ENCODE measurements at places on chromosomes 11 and 22. TPM values are rescaled to one million over a fixed set of nuclear protein-coding genes. Genes with fewer than 3 reads are reported as not detected.
A peak's percentile ranks its signal among the peaks of the same experiment; 100 is the strongest.

- DNase-seq = no peak
These were observed 256.5 kb downstream of the CNTN5 start for GRCh38 chr11:99277281-99277680.

DNA sequence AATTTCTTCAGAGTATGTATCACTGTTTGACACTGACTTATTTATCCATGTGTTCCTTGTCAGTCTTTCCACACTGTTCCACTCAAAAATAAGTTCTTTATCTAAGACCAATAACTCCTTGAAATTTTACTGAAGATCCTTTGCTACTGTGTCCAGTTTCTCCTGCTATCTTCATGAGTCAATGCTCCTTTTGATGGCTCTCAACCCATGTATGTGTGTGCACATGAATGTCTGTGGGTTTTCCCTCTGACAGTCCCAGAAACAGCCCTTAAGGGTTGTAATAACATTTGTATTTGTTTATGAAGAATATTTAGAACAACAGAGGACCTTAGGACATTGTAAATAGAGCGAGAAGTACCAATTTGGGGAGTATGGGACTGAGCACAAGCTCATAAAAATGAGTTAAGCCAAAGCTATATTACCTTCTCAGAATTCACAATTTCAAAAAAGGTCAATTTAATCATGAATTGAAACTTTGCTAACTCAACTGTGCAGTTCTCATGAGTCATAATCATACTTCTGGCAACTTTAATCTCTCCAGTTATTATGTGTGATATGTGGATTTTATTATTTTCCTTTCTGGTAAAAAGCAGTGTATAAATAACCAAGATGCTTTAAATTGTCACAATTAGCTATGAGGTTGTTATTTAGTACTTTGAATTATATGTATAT, 533.6 kb downstream of the CNTN5 start:
- DNase-seq = no peak

DNA sequence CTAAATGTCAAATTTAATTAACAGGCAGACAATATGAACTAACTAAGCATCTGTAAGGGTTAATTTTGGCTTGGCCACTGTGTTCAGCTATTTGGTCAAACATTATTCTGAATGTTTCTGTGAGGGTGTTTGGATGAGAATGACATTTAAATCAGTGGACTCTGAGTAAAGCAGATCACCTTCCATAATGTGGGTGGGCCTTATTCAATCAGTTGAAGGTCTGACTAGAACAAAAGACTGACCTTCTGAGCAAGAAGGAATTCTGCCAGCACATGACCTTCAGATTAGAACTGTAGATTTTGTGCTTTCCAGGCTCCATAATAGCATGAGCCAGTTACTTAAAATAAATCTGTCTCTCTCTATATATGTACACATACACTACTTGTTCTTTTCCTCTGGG, 12.0 kb upstream of the EED start:
- DNase-seq = no peak

GRCh38 chr11:34146866-34147265, 41.4 kb downstream of the NAT10 start:
- DNase-seq = no peak

DNA sequence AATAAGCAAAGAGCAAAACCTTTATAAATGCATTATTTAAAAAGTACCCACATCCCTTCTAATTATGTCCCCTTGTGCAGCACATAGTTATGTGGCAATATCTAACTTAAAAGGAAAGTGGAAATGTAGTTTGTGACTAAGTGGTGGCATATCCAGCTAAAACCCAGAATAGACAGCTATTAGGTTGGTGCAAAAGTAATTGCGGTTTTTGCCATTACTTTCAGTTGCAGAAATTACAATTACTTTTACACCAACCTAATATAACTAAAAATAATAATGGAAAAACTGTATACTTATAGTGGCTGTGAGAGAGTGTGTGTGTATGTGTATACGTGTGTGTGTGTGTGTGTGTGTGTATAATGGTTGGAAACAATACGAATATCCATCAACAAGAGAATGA, 1108.1 kb upstream of the CNTN5 start:
- DNase-seq = no peak

GRCh38 chr11:33801821-33802193, 27.5 kb upstream of the FBXO3 start:
- DNase-seq = no peak

- DNase-seq = no peak
These were observed 61.9 kb downstream of the TSPAN18 start for GRCh38 chr11:44788536-44789261.

NDUFC2 gene
- total RNA-seq = 182 TPM

FANCF gene
- total RNA-seq = 16.4 TPM

DNA sequence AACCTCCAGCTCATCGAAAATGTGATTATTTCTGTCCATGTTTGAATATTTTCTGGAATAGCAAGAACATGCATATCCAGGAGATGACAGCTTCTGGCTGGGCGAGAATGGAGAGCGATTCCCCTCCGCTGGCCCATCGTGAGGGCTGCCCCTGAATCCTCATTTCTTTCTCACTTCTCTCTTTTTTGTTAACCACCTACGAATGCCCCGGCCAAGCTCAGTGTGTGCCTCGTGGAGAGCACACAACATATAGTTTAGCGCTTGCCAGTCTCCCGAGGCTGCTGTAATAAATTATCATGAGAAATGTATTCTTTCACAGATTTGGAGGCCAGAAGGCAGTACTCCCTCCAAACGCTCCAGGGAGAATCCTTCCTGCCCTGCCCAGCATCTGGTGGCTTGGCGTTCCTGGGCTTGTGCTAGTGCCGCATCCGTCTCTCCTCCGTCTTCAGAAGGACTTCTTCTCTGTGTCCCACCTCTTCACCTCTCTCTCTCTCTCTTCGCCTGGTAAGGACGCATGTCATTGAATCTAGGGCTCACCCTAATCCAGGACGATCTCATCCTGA, 1306.0 kb downstream of the TBC1D22A start:
- DNase-seq = no peak

GRCh38 chr22:46564084-46564714, 26.8 kb upstream of the CELSR1 start:
- no peak for DNase-seq

DNA sequence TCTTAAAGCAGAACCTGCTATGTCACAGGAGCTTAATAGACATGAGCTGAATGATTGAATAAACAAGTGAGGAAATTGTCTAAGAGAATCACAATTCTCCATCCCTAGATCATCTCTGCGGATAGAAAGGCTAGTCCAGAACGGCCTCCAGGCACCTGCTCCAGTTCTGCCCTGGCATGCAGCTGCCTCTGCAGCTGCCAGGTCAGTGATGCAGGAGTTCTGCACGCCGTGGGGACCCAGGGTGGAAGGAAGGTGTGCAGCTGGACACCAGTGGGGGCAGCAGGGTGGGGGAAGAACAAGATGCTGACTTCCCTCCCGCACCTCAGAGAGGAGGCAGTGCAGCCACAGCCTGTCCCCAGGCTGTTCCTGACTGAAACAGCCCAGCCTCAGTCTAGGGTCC, 192.1 kb upstream of the NCAM1 start:
- DNase-seq = no peak

- no peak for DNase-seq
These were observed 65.3 kb downstream of the WNT11 start for GRCh38 chr11:76140912-76141574.

DNA sequence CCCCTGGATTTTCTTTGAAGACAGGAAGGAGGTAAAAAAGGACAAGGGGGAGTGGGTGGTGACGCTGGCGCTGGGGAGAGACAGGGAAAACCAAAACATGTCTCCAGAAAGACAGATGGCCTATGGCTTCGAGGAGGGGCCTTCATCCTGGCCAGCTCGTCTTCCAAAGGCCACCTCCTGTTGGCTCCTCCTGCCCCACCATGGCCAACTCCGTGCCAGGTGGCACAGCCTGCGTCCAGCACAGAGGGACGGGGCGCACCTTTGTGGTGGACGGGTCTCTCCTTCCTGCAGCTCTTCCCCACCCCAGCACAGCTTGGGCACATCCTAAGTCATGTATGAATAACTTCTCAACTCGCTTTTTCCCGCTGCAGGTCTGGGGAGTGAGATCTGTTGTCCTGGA, 22.7 kb downstream of the IGSF9B start:
- DNase-seq = no peak

DNA sequence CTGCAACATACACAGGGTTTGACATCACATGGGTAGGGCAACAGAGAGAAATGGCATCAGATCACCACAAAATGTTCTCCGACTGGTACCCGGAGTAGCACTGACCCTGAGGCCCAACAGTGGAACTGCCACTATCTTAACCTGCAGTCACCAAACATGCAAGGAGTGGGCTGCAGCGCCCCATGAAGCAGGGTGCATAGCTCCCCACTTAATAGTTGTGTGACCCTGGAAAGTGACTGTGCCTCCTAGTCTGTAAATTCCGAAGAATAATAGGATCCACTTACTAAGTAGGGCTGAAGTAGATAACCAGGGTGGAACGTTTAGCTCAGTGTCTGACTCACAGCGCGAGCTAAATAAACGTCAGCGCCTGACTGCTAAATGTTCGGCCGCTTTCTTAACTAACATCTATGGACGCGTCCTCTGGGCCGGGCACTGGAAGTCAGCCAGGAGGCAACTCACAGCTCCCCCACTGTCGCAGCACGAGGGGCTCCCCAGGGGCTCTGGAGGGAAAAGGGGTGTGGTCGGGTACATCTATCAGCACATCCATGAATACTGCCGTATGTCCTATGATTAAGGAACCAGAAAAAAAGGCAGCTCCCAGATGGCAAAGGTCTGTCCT, 777 bp downstream of the LTO1 start:
- DNase-seq = peak; percentile 14

GRCh38 chr11:67633758-67634365, 4.1 kb upstream of the NUDT8 start:
- no peak for DNase-seq

- no peak for DNase-seq
These were observed 696.6 kb downstream of the KCNA4 start for GRCh38 chr11:29320196-29320595.

DNA sequence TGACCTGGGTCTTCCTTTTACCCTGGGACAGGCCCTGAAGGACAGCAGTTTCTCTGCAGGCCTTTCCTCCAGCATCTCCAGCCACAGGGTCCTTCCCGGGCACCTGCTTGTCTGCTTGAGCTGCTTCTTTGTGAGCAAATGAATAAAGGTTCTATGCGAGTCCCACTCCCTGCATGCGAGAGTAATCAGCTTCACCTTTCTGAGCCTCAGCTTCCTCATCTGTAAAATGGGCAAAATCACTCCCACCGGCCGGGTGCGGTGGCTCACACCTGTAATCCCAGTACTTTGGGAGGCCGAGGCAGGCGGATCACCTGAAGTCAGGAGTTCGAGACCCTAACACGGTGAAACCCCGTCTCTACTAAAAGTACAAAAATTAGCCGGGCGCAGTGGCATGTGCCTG, 31.1 kb downstream of the IFT27 start:
- DNase-seq = no peak

MUC6 gene
- not detected for total RNA-seq

DNA sequence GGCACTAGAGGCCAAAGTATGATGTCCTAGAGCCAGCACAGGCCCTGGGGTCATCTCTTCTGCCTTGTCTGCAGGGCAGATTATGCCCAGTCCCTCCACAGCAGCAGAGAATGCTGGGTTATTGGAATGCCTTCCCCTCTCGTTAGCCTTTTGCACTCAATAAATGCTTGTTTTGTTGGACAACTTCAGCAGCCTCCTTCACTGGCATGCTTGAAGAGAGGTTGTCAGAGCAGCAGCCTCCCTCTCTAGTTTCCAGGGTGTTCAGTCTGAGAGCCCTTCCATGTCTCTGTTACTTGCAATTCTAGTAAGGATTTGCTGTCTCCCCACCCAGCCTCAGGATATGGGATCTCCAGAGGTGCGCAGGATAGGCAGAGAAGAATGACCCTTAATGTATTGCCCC, 82.9 kb downstream of the PKNOX2 start:
- no peak for DNase-seq

DNA sequence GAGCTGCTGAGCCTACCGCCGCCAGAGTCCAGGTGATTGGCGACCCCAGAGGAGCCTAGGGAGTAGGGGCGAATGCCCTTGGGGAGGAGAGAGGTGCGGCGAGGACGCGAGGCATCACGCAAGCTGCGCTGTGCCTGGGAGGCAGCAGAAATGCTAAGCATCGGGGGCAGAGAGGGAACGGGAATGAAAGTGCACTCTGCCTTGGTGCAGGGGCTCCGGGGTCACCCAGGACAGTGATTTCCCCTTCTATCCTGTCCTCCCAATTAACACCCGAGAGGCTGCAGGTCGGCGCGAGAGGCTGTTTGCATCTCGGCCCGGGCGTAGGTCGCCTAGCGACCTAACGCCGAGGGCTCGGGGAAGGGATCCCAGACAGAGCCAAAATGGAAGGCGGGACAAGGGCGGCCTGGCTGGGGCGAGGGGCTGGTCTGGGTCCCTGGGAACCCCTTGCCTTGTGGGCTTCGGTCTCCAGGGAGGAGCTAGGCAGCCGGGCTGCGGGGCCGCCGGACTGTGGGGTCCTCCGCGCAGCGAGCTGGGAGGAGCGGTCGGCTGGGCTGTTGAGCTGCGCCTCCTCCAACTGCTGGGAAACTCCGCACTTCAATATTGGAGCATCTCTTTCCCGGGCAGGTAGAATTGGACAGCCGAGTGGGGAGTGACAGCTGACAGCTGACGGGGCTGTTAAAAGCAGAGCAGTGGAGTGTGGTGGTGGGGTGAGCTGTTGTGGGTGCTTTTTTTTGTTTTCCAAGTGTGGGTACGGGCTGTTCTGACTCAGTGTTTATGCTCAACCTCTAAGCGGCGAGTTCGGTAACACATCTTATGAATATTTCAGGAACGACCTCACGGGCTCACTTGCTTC, 657 bp downstream of the ELMOD1 start:
- peak; percentile 8 for DNase-seq

DNA sequence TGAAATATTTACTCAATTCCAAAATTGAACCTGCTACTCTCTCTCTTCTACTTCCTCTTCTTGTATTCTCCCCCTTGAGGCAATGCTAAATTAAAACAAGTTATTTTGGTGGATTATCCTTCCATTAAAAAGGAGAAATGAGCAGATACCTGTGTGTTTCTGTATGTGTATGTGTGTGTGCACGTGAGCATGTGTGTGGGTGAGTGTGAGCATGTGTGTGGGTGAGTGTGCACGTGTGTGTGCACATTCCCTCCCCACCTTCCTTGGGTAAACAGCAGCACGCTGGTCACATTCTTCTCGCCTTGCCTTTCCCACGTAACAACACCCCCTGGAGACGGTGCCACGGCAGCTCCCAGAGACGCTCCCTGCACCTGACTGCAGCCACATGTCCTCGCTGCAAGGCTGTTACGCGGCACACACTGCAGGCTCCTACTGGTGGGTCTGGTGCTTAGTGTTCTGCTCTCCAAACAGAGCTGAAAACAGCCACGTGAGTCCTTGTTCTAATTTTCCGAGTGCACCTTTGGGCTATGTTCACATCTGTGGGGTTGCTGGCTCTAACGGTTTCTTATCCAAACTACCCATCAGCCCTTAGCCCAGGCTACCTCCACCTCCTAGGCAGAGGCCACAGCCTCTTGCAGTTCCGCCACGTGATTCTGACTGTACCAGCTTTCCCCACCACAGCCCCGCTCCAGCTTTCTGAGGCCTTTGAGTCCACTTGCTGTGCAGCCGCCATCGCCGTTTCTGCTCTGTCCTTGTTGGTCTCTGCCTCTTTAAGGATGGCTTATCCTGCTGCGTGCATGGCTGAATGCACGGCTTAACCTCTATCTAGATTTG, 123.4 kb downstream of the CTTN start:
- no peak for DNase-seq

GRCh38 chr11:3215346-3216026, 3.1 kb downstream of the MRGPRG start:
- no peak for DNase-seq

All from activated CD4-positive, alpha-beta T cell treated with anti-CD3 and anti-CD28 coated beads, Interleukin-2, amount 10 ng/mL, durations not matched to agents 7 days and 5 days (primary cell).